ENCODE measurements at places on chromosomes 7 and 10.

DNA sequence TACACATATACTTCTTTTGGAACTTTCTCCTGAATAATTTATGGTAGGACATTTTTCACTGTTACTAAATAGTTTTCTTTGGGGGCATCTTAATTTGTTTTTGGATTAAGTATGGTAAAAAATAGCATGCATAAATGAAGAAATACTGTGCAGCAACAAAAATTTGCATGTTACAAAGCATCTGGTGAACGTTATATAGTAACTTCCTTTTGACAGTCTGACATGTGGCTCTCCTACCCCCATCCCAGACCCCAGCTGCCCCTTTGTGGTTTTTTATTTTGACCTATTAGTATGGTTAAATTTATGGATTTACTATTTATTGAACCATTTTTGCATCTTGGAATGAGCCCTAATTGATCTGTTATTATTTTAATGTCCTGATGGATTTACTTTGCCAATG, 9.9 kb downstream of the TASOR2 start:
- no peak for DNase-seq

- DNase-seq = no peak
Observed at GRCh38 chr7:139576179-139576973, 52.9 kb downstream of the CLEC2L start.

GRCh38 chr10:114491933-114492332, 87.6 kb upstream of the AFAP1L2 start:
- DNase-seq = no peak

GRCh38 chr7:31309407-31309806, 31.1 kb downstream of the NEUROD6 start:
- DNase-seq = peak; percentile 34

DNA sequence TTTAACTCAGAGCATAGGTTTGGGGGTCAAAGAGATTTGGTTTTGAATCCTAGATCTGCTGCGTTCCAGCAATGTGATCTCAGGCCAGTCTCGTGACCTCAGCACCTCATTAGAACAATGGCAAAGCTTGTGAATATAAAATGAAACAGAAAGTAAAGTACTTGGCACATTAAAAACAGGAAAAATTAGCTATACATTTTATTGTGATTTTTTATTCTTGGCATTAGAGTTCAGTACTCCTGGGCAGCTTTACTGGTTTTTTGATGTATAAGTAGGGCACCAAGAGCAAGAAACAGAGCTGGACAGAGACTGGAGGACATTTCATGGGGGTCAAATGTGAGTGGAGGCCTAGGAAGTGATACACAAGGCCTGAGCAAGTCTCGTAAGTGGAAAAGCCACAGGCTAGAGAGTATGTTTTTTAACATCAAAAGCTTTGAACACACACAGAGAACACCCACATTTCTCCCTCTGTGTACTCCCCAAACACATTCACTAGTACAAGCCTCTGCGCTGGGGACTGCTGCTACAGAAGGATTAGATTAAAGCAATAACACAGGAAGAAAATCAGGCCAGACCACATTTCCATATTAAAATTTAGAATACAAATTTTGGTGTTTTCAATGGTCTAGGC, 157.2 kb upstream of the SLC25A13 start:
- DNase-seq = no peak

- DNase-seq = no peak
Observed at GRCh38 chr10:83119346-83119745, 1020.0 kb upstream of the GHITM start.
